HS-5 (cell line): ENCODE measurements at places on chromosomes 7 and 10.

GRCh38 chr7:128458956-128459355, 3.3 kb downstream of the HILPDA start:
- DNase-seq, result no peak

DNA sequence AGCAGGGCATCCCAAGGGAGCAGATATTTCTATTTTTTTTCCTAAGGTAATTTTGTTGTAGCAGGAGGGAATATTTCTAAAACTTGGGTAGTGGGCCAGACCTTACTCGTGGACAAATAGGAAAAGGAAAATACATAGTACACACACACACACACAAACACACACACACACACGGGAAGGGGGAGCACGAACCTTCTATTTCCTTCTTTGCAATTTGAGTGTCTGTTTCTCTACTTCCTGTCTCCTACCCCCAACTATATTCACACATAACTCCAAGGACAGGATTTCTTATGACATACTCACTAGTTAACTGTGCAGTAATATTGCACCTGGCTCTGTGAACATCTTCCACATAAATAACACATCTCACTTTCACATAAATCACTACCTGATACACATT, 4.4 kb downstream of the LDB1 start:
- no peak for DNase-seq

GRCh38 chr10:6072215-6072934, 10.2 kb upstream of the IL2RA start:
- DNase-seq, result no peak

- no peak for DNase-seq
These were observed 294.8 kb downstream of the GRID1 start for GRCh38 chr10:86071758-86072157.

DNA sequence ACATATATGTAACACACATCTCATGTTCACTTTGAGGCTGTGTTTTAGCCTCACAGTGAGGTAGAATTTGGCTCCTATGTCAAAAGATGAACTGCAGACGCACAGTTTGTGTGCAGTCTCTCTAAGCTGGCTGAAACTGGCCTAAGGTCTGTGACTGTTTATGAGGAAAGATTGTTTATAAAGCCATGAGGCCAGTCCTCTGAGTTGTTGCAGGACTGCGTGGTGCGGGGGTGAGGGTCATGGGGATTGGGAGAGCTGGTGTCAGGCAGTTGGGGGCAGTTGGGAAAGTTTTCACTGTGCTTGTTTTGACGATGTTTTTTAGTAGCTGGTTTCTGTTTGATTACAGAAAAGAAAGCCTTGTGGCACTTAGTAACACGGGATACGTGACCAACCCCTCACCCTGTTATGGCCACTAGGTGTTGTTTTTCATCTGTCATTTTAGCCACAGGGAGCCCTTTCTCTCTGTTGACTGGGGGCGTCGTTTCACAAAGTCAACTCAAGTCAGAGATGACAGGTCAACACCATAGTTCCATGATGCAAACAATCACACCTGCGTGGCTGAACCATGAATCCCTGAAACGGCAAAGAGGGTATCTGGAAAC, 310.9 kb downstream of the CCDC3 start:
- DNase-seq, result no peak

GRCh38 chr10:77863446-77863845, 63.1 kb downstream of the DLG5 start:
- DNase-seq, result no peak

GRCh38 chr10:103843045-103843444, 12.3 kb downstream of the SH3PXD2A start:
- DNase-seq, result no peak
